ENCODE measurements at places on chromosomes 2 and 18.

GRCh38 chr2:5235701-5236100 is 456.5 kb upstream of the SOX11 start:
- no peak for DNase-seq

- DNase-seq: no peak
These were observed 240.2 kb downstream of the FSIP2 start for GRCh38 chr2:185978634-185979407.

GRCh38 chr18:56312551-56313335 is 325.6 kb downstream of the TXNL1 start:
- DNase-seq: no peak

GRCh38 chr2:242075168-242075567 is 205.6 kb downstream of the RTP5 start:
- no peak for DNase-seq

DNA sequence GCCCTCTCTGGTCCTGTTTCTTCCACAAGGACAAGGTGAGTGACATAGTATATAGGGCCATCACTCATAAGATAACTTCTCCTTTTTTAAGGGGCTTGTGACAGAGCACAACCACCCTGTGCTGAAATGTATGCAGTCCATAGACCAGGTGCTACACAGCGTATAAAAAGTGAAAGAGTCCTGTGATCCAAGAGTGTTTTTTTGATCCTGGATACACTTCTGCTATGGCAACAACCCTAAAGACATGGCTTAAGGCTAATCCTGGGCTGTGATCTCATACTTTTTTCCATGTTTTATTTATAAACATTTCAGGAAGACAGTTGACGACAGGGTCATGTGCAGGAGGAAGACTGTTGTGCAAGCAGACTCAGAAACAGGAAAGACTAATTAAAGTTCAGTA is 400.5 kb upstream of the TCF4 start:
- no peak for DNase-seq

DNA sequence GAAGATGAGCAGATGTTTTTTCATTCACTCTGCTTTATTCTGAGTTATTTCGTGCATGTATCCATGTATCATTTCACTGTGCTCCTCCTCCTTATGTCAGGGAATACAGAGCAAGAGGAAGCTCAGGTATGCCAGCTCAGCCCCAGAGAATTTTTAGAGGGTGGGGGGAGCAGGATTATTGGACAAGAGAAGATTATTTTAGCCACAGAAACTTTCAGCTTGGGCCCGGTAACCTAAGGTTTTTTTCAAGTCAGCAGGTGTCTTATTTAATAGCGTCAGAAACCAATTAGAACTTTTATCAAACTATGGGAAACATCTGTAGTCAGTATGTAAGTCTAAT is 232.9 kb upstream of the SIX3 start:
- no peak for DNase-seq

Data from stimulated activated CD4-positive, alpha-beta T cell treated with anti-CD3 and anti-CD28 coated beads, Interleukin-4, amount 100 ng/mL, for 1 hour (primary cell).